RWPE1 (cell line): ENCODE measurements at places on chromosomes 6 and 20.

DNA sequence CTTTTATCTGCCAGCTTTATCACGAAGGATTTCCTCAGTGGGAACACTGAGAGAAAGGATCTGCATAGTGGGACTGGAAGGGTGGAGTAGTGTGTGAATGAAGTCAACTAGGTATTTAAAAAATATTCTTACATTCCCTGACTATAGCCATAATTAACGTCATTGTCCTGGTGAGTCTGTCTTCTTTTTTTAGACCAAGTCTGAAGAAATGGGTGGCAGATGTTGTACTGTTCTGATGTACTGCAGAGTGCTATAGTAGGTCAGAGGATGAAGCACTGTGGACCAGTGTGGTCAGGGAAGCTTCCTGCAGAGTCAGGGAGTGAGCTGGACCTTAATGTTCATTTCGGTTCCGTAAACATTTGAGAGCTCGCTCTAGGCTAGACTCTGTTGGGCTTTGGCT, 11.9 kb downstream of the TULP4 start:
- no peak for DNase-seq

- no peak for DNase-seq
Observed at GRCh38 chr6:139546106-139546472, 171.6 kb upstream of the CITED2 start.

DNA sequence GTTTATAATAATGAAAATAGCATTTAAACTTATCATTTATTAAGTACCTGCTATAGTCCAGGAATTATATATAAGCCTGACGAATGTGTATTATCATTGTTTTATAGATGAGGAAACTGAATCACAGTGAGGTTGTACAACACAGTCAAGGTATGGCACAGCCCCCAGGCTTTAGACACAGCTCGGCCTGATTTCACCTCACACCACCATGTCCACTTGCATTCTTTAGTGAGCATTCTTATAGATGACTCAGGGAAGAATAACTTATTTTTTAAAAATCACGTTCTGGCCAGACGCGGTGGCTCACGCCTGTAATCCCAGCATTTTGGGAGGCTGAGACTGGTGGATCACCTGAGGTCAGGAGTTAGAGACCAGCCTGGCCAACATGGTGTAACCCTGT, 289.0 kb downstream of the SYNE1 start:
- no peak for DNase-seq

- no peak for DNase-seq
Observed at GRCh38 chr6:55785273-55785672, 90.1 kb downstream of the BMP5 start.

DNA sequence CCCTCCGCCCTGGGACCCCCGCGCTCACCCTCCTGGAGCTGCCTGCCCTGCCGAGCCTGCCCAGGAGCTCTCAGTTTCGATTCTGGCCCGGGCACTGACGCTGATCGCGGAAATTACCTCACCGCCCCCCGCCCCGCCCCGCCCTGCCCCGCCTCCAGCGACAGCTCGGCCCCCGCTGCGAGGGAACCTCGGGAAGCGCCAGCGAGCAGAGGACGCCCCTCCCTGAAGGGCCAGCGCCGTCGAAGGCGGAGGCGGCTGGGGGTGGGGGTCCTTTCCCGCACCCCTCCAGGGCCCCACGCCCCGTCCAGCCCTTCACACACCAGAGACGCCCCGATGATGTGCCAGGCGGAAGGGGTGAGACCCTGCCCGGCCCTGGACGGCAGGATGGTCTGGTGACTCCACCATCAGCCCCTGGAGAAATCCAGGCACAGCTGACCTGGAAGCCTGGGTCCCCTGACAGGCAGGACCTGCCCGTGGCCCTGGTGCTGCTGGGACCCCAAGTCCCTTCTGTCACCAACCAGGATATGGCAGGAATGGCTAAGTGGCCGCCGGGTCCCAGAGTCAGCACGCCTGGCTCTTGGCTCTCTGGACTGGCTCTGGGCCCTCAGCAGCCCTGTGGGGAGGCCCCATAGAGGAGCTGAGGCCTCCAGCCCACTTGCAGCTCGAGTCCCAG, at the start of gene HELZ2:
TSS of gene HELZ2 (minus strand) at position 84 of the 673 bp plus-strand sequence. CDS start 1,854 bp downstream, outside the sequence.
- peak; percentile 91 for DNase-seq

GRCh38 chr20:63475209-63475608, 2.8 kb upstream of the KCNQ2 start:
- peak; percentile 62 for DNase-seq
